ENCODE measurements at places on chromosomes 13 and 19. TPM values are rescaled to one million over a fixed set of nuclear protein-coding genes. Genes with fewer than 3 reads are reported as not detected.

- no peak for DNase-seq
These were observed 462.2 kb downstream of the TSHZ3 start for GRCh38 chr19:30887042-30887441.

DNA sequence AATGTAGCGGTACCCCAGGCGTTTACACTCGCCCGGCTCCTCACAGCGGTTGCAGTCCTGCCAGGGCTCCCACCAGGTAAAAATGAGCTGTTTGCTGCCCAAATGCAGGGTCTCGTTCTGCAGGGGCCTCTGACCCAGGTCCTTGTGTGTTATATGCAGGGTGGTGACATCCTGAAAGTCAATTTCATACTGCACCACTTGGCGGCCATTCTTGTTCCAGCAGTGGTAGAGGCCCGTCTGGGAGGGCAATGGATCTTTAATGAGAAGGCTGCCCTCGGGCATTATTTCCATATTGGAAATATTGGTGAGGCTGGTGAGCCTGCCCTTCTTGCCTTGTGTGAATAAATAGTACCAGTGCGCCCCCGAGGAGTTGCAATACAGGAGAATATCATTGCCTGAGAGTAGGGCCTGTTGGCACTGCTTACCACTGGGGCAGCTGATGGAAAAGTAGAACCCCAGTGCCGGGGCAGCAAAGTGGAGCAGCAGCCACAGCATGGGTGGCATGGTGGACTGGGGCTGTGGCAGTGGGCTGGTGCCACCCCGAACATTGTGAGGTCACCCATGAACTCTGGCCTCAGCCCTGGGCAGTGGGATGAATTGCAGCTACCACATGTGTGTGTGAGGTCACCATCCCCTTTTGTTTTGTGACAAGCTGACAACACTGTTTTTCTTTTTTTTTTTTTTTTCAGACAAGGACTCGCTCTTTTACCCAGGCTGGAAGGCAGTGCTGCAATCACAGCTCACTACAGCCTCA is at the start of gene FAM187B:
Gene FAM187B (minus strand): TSS at position 563 of the 754 bp plus-strand sequence. CDS start 59 bp downstream, at position 504.
- DNase-seq: no peak

GRCh38 chr13:34587576-34587975 is 354.5 kb upstream of the NBEA start:
- no peak for DNase-seq

- DNase-seq: no peak
These were observed 5.3 kb downstream of the USHBP1 start for GRCh38 chr19:17259118-17259780.

DNA sequence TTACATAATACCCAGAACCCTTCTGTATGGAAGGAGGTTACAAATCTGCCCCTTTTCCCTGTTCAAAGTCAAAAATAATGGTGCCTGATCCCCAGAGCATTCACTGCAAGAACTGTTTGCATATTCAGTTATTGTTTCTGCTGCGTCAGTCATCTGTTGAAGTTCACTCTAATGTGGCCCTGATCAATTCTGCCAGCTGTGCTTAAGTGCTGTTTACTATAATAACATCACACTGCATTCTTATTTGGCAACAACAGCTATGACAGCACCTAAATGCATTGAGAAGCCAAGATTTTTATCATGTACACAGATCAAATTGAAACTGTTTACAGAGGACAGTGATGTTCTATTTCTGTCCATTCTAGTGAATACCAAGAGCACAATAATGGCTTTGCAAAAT is 115.9 kb downstream of the DACH1 start:
- no peak for DNase-seq

- DNase-seq: no peak
These were observed 569 bp downstream of the DLEU7 start for GRCh38 chr13:50842990-50843256.

COMMD6 gene
- total RNA-seq: 125 TPM

GRCh38 chr13:39877134-39877533 is 221.7 kb downstream of the COG6 start:
- no peak for DNase-seq

GRCh38 chr13:86788616-86789015 is 882.6 kb upstream of the SLITRK5 start:
- no peak for DNase-seq

DNA sequence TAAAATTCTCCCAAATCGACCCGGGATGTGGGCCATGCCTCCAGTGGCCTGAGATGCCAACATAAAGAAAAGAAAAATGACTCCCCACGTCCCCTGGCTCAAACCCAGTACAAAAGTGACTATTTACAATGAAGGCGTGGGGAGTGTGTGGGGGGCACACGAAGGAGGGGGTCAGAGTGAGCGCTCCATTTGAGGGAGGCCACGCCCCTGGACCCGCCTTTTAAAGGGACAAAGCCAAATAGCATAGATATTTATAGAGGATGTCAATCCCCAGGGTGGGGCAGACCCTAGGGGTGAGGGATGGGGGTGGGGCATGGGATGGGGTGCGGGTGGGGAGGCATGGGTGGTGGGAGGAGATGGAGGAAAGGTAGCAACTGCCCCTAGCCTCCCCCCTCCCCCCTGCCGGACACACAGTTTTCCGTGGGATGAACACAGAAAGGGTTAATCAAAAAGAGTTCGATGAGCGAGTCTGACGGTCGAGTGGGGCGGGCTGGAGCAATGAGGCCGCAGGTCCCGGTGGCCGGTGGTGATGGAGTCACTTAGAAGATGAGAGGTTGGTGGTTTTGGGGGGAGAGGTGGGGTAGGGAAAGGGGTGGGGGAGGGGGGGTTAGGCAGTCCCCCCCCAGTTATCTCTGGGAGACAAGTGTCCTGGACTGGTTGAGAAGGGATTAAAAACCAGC is 20.1 kb upstream of the NANOS2 start:
- no peak for DNase-seq

DNA sequence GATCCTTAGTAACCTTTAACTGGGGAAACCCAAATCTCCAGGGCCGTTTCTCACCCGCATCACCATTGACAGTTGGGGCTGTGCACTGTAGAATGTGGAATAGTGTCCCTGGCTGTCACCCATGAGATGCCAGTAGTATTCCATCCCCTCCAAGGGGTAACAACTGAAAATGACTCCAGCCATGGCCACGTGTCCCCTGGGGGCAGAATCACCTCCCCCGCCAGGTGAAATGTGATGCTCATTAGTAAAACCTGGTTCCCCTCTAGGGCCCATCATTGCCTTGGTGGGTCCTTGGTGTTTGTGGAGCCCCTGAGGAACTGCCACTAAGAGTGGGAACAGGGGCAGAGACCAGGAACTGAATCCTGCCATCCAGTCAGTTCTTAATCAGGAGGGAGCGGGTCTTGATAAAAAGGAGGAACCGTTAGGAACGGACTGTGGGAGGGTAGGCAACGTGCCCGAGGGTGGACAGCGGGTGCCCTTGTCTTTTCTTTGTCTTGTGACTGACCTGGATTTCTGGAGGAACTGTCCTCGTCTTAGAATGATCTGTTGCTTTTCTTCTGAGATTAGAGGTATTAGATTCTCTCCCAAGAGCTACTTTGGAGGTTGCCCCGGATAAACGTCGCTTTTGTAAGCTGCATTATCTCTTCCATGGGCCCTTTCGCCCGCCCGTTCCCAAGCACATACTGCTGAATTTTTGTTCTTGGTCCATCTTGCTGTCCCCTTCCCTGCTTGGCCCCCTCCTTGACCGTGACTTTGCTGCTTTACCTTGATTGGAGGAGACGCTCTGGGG is 3.5 kb downstream of the MYO9B start:
- no peak for DNase-seq

- no peak for DNase-seq
These were observed 52.9 kb upstream of the ADGRE1 start for GRCh38 chr19:6834433-6834832.

DNA sequence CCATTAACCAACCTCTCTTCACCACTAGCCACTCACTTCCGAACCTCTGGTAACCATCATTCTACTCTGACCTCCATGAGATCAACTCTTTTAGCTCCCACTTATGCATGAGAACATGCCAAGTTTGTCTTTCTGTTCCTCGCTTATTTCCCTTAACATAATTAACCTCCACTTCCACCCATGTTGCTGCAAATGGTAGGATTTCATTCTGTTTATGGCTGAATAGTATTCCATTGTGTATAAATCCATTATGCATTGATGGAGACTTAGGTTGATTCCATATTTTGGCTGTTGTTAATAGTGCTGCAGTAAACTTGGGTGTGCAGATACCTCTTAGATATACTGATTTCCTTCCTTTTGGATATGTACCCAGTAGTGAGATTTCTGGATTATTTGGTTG is 30.2 kb downstream of the ZNF382 start:
- DNase-seq: no peak

GRCh38 chr19:53076984-53077383 is 26.2 kb downstream of the ZNF160 start:
- peak; percentile 66 for DNase-seq

CEACAM8 gene
- total RNA-seq: not detected

- DNase-seq: no peak
These were observed 136.6 kb downstream of the FRY start for GRCh38 chr13:32168131-32168530.

DCT gene
- total RNA-seq: 0.43 TPM

- no peak for DNase-seq
These were observed 1.7 kb upstream of the ADM5 start for GRCh38 chr19:49687566-49688316.

DNA sequence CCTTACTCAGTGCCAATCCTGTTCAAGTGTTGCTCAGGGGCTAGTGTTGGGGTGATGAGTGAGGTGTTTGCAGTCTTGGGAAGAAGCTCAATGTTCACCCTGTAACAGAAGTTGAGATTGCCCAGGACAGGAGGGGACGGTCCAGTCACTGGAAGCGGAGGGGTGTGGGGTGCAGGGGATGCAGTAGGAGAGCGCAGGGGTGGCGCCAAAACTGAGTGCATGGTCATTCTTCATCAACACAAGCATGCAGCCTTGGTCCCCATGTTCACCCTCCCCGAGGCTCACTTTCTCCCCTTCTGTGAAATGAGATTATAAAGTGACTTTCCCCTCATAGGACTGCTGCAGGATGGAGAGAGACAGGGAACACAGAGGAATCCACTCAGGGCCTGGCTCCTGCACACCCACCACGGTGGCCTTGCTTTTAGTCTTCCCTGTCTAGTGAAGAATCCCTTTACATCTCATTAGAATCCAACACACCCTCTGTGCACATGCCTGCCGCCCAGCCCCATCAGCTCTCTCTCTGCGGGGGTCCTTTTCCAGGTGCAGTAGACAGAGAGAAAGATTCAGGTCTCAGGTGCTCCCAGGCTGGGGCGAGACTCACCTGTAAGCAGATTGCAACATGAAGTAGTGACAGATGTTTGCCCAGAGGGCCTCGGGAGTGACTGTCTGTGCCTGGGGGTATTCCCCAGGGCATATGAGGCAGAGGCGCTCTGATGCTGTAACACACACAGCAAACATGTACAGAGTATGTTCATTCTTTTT is 93.2 kb downstream of the TSHZ3 start:
- DNase-seq: no peak

DNA sequence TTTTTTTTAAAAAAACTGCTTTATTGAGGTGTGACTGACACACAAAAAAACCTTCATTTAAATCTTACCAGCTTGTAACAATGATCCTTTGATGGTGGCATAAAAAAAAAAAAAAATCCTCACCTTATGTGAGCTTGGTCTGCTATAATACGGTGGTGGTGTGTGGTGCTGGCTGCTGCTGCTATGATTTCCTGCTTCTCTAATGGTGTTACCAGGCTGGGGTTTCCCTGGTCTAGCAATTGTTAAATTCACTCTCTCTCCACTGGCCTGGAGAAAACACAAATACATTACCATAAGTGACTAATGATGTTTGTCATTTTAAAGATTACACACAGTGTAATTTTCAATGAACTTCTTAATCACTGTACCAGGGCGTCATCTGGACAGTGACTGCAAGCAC is 60.6 kb downstream of the LNX2 start:
- no peak for DNase-seq

DNA sequence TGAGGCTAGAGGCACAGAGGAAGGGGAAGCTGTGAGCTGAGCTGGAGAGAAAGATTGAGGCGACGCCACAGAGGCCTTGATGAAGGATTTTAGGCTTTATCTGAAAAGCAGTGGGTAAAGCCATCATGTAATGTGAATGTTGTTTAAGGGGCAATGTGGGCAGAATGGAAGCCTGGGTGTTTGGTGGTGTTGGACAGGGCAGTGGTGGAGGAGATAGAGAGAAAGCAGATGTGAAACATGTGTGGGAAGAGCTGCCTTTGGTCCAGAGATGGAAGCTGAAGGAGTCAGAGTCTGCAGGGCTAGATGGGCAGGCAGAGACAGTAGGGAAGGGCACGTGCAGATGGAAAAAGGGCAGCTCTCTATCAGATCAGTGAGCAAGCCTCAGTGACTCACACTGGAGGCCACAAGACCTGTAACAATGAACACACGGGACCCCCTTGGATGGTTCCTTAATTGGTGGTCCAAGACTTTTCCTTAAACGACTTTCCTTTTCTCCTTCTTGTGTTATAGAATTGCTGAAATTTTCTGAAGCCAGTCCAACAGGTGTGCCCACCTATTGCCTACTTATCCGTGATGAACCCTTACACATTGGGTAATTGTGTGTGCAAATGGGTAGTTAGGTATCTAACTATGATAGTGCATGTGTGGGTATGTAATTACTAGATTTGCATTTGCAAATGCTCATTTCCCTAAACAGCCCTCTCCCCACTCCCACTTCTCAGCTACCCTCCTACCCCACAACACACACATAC is 21.7 kb downstream of the ZNF536 start:
- DNase-seq: no peak

GRCh38 chr13:54029720-54030119 is 1001.1 kb downstream of the OLFM4 start:
- DNase-seq: no peak

GRCh38 chr13:65913173-65913572 is 1317.0 kb downstream of the PCDH9 start:
- DNase-seq: no peak

DNA sequence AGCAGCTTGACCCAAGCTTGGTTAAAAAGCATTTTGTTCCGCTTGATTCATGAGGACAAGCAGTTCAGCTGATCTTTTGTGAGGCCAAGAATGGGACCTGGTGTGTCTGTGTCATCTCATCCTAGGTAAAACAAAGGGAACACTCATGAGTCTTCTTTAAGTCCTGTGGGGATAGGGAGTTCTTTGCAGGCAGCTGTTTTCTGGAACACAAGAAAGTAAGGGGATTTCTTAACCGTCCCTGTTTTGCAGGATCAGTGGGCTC is 134.5 kb upstream of the TMTC4 start:
- DNase-seq: no peak

GRCh38 chr19:4508698-4509097 is 9.6 kb downstream of the PLIN4 start:
- DNase-seq: no peak

DNA sequence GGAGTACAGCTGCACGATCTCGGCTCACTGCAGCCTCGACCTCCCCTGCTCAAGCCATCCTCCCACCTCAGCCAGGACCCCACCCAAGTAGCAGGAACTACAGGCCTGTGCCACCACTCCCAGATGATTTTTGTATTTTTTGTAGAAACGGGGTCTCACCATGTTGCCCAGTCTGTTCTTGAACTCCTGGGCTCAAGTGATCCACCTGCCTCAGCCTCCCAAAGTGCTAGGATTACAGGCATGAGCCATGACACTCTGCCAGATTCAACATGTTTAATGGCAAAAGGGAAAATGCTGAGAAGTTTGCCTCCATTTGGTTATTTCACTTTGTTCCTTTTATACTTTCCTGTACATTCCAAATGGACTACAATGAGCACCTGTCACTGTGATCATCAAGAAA is 65.8 kb downstream of the ZIC5 start:
- DNase-seq: no peak

ZNF135 gene
- total RNA-seq: 6.0 TPM

- no peak for DNase-seq
These were observed 7.4 kb downstream of the MICOS13 start for GRCh38 chr19:5672708-5673459.

TNNI3 gene
- total RNA-seq: 5.4 TPM

C19orf81 gene
- 7.9 TPM for total RNA-seq

SULT2B1 gene
- not detected for total RNA-seq
